ENCODE measurements at places on chromosomes 3 and 15.

DNA sequence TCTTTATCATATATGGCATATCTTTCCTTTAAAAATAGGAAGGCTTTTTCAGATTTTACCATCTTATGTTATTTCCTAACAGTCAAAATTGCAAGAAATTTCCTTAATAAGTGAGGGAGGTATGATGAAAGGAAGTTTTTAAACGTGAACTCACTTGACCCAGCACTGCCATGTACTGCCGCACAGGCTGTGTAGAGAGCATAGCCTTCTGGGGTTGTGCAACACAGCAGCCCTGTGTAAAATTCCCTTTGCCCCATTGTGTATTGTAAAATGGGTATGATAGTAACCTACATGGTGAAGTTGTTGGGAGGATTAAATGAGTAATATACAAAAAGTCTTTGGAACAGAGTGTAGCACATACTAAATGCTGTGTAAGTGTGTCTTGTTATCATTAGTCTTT, 78.6 kb downstream of the PEX5L start:
- no peak for DNase-seq

GRCh38 chr3:120664926-120665325, 17.1 kb downstream of the HGD start:
- no peak for DNase-seq

GRCh38 chr3:19711160-19711782, 222.7 kb downstream of the EFHB start:
- no peak for DNase-seq

DNA sequence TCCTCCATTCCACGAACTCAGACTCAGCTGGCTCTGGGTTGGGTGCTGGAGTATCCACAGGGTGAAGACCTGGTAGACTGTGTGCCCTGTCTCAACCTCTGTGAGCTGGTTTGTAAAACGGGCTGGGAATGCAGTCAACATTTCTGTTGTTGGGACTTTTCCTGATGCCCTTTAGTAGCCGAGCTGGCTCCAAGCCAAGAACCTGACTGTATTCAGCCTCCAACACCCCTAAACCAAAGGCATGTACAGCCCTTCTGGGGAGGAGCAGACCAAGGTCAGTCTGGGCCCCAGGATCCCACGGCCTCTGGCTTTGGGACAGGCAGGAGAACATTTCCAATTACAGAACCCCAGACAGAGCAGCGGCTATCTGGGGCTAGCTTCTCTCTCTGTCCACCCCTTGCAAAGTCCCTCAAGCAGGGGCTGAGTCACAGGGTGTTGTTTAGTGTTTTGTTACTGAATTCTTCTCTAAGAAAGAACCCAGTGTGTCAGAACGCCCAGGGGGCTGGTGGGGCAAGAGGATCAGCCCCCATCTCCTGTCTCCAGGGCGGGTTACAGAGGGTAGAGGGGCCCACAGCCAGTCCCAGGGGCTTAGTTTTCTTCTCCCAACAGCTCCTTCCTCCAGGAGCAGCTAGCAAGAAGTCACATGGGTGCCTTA, 56.8 kb upstream of the SLC6A6 start:
- DNase-seq: no peak

- DNase-seq: no peak
These were observed 26.2 kb upstream of the IL16 start for GRCh38 chr15:81170511-81170910.

GRCh38 chr3:156148345-156148945, 28.1 kb downstream of the KCNAB1 start:
- no peak for DNase-seq

DNA sequence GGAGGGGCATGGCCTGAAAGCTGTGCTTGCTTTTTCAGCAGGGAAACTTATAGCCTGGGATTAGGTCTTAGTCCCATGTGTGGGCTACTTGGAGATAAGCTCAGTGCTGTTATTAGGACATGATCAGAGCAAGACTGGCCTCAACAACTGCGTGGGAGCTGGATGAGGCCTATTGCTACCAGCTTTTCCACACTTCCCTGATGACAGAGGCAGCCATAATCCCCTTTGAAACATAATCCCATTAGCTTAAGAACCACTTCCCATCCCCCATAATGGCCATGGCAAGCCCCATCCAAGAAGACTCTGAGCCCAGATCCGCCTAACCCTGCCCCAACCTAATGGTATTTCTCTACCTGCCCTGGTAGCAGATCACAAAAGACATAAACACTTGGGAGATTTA, 26.6 kb upstream of the GK5 start:
- DNase-seq: no peak

DNA sequence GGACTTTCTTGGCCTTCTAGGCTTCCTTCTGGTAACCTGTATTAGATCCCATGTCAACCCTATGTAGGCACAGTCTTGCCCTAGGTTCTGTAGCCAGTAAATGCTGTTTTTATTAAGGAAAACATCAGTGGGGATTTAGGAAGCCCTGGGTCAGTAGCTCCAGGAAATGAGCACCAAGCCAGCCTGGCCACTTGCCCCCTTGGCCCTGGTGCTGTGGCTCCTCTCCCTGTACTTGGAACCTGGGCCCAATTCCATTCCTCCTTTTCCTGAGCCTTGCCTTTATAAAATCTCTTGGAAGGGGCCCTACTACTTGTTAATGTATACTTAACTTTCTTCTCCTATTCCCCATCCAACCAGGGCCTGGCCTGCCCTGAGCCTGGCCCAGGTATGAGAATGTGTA, 243.8 kb upstream of the TPRG1 start:
- no peak for DNase-seq

Measured in central memory CD4-positive, alpha-beta T cell (primary cell).